Left kidney (tissue), 8 donors: ENCODE measurements at places on chromosomes 4 and X.

GRCh38 chr4:138967313-138967712, 48.3 kb upstream of the NOCT start:
- no peak for DNase-seq

GRCh38 chrX:12372111-12372510, 233.8 kb downstream of the FRMPD4 start:
- DNase-seq: no peak

DNA sequence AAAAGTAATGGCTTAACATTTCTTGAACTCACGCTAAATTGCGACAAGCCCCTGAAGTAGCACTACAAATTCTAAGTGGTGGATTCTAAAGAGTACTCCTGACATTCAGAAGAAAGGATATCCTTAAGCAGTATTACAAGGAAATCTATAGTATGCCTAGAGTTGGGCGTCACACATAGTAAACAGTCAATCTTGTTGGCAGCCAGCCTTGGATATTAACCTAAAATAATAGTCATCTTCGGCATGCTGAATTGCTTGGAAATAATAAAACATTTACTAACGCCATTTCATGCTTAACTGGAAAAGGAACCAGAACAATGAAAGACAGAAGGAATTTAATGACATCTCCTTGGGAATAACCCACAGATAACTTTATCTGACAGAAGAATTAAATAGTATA, 18.6 kb downstream of the ATP8A1 start:
- no peak for DNase-seq

DNA sequence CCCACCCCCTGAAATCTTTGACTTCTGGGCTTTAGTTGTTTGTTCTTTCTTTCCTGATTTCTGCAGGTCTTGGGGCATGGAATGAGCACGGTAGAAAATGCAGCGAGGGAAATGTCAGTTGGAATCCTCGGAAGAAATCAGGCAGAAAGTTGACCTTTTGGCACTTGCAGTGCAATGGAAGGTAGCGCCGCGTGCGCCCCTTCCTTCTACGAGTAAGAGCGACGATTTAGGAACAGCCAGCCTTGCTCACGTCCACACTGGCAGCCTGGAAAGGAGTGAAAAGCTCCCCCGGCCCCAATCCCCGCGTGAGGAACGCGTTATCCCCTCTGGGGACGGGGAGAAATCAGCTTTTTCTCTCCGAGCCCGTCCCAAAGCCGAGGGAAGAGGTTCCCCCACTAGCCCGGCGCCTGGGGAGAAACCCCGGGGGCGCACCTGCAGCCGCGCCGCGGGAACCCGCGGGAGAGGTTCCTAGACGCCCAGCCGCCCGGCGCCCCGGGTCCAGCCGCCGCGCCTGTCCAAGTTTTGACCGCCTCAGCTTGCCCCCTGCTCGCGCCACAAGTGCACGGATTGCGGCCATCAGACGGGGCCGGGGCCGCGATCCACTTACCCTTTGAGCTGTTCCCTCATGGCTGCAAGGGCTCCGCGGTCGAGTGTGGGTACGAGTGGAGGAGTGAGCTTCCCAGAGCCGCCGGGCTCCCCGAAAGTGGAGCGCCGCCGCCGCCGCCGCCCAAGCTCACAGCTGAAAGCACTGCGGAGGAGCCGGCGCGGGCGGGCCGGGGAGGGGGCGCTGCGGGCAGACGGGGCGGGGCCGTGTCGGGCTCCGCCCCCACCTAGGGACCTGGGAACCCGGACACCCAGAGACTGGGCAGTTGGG, 194.6 kb upstream of the FTHL17 start:
- peak; percentile 32 for DNase-seq

DNA sequence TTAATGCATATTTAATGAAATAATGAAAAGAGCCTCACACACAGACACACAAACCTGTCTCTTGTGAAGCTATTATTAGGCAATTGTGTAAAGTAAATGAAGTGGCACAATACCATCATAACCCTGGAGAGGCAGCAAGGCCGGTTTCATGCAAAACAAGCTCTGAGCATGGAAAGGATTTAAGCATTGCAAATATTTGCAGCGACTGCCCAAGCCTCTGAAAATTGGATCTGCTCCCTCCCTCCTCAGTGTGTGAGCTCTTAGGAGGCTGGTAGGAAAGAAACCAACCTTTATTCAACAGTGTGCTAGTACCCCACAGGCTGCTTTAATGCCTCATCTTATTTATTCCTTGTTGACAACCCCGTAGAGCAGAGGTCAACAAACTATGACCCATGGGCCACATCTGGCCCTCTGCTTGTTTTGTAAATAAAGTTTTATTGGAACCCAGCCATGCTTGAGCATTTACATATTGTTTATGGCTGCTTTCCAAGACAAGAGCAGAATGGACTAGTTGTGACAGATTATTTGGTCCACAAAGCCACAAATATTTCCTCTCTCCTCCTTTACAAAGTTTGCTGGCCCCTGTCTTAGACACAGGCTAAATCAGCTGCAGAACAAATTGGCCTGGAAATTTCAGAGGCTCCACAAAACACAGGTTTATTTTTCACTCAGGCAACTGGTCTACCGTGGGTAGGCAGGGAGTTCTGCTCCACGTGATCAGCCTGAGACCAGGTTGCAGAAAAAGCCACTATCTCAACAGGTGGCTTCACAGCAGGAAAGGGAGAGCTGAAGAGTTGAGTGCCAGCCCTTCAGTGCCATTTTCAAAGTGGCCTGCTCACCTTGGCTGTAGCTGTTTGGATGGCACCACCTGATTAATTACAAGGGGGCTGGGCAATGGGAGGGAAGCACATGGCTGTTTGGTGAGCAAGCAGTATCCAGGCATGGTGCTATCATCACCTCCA, 16.8 kb downstream of the RS1 start:
- no peak for DNase-seq

DNA sequence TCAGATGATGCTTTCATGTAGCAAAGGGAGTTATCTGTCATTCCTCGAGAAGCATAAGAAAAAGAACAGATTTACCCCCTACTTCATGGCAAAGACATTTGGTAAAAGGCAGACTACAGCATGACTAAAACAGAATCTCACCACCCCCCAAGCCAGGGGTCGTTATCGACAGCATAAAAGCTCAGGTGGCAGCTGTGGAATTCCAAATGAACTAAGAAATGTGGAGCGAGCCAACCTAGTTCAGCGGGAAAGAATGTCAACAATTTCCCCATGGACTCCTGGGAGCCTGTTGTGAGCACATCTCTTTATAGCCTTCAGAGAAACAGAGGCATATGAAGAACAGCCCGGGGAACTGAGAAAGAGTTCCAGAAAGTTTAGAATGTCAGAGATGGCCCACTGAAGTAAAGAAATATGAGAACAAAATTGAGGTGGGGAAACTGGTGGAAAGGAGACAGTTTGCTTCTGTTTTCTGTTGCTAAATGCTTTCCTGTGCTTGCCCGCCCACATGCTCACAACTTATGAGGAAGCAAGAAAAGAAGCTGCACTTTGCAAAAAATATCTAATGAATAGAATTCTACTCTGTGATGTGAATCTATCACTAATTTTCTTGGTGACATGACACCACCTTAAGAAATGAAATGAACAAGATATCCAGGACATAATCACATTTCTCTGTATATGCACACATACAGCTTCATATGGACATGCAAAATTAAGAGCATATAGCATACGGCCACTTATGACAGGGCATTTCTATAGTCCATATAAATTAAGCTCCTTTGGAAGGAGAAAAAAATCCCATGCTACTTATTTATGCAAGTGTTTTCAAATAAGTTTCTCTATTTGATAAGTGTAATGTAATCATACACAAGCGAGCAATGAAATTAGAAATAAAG, 135.3 kb upstream of the MID1 start:
- peak; percentile 45 for DNase-seq

- DNase-seq: no peak
Observed at GRCh38 chrX:23633834-23634580, 33.3 kb upstream of the PRDX4 start.

DNA sequence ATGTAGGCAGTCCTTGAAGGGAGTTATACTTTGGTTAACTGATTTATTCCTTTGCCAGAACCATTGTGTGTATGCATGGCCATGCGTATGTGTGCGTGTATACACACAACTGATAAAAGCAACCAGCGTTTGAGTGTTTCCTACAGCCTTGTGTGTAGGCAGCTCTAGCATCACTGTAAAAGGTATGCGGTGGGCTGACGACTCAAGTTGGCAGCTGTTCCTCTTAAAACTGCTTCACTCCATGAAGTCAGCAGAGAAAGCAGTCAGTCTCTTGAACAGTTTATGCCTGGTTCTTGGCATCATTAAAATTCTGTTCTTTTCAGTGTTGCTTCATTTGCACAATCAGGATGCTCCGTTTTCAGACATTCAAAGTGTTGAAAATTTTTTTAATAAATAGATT, 103.5 kb upstream of the FRMPD4 start:
- no peak for DNase-seq

DNA sequence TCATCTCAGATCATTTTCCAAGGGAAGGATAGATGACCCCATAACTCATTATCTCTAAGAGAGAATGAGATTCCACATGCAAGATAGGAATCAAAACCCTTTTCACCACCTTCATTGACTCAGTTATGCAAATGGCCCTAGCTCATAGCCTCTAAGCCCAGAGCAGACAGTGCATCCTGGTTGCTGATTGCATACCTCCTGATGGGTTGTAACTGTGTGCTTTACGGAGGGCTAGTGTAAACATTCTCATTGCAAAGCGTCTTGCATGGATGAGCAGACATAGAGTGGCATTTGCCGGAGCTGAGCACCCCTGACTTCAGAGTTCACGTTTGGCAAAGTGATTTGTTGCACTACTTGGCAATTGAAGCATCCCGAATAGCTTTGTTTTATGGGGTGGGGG, 151.0 kb downstream of the VCX3A start:
- no peak for DNase-seq

GRCh38 chr4:125801373-125801772, 486.6 kb downstream of the FAT4 start:
- no peak for DNase-seq

GRCh38 chr4:156798438-156798837, 173.2 kb downstream of the PDGFC start:
- no peak for DNase-seq

DNA sequence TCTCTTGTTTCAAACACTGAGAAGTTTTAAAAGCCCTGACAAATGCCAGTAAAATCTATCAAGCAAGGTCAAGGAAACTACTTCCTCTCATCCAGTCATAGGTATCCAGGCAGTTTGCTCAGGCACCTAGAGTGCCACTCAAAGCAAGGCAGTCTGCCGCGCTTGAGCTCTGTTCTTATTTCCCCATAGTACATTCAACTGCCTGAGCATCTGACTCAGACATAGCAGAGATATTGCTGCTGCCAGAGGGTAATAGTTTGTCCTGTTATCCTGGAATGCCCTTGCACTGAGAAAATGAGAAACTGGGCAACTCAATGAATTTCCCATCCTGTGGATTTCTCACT, 16.1 kb upstream of the ATP8A1 start:
- no peak for DNase-seq

- DNase-seq: peak; percentile 69
Observed at GRCh38 chr4:13656569-13657405, 29.3 kb upstream of the BOD1L1 start.

GRCh38 chrX:101736651-101737050, 77.0 kb upstream of the ARMCX2 start:
- no peak for DNase-seq

- DNase-seq: no peak
Observed at GRCh38 chr4:153387981-153388380, 43.5 kb downstream of the MND1 start.

DNA sequence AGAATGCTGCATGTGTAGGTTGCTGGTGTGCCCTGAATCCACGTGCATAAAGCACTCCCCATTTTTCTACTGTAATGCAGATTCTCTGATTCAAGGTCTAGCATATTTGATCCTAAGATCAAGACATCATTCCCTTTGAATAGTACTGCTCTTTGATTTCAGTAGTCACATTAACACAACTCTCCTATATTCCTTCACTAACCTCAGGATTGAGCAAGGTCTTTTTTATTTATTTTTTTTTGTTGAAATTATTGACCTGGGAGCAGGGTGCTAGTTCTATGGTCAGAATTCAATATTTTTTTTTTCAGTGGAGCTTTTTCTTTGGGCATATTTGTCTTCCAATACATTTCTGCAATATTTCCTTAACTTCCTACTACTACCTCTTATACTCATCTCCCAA, 245.7 kb downstream of the RBMX2 start:
- no peak for DNase-seq

GRCh38 chrX:35841872-35842271, 43.7 kb downstream of the MAGEB16 start:
- DNase-seq: no peak

- no peak for DNase-seq
Observed at GRCh38 chrX:14290335-14290734, 239.0 kb upstream of the GLRA2 start.

DNA sequence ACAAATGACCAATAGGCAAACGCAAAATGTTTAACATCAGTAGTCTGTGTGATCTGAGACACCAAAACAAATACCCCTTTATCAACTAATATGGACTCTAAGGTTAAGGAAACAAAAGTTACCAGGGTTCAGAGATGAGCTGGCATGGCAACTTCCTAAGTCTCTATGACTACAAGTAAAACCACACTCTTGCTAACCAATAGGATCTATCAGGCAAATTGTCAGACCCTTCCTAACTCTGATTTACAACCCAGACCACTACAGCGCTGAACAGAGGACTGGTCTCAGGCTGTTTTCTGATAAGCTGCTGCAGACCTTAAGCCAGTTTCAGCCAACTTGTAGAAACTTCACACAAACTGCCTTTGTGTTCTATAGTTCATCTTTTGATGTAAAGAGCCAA, 608.0 kb downstream of the TLL1 start:
- no peak for DNase-seq

GRCh38 chr4:131348263-131348662, 1800.8 kb upstream of the PCDH10 start:
- DNase-seq: no peak

DNA sequence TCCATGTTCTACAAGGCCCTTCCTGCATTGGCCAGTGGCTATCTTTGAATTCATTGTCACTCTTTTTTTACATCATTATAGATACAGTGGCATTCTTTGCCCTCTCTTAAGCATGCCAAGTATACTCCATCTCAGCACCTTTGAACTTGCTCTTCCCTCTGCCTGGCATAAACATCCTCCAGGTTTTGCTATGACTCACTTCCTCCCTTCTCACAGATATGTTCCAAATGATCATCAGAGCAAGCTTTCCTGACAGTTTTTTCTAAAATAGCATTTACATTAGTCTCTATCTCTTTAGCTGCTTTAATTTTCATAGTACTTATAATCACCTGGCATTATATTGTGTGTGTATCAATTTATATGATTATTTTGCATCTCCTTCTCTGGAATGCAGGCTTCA, 553.3 kb upstream of the MAGEB2 start:
- no peak for DNase-seq

DNA sequence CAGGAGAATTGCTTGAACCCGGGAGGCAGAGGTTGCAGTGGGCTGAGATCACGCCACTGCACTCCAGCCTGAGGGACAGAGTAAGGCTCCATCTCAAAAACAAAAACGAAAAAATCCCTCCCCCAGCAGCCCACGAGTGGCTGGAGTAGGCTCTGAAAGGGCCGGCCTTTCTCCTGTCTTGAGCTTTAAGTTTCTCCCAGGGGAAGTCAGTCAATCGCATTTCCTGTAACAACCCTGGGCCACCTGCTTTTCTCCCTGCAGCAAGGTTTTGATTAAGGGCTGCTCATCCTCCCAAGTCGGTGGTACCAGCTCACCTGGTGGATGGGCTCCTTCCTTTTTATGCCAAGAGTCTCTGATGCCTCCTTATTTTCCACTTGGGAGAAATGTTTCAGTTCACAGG, 2.0 kb upstream of the NYX start:
- no peak for DNase-seq

- DNase-seq: no peak
Observed at GRCh38 chr4:78722320-78722719, 53.8 kb upstream of the BMP2K start.

- DNase-seq: no peak
Observed at GRCh38 chr4:76748649-76749048, 149.3 kb downstream of the SOWAHB start.
